ENCODE measurements at places on chromosomes 12 and 14.

DNA sequence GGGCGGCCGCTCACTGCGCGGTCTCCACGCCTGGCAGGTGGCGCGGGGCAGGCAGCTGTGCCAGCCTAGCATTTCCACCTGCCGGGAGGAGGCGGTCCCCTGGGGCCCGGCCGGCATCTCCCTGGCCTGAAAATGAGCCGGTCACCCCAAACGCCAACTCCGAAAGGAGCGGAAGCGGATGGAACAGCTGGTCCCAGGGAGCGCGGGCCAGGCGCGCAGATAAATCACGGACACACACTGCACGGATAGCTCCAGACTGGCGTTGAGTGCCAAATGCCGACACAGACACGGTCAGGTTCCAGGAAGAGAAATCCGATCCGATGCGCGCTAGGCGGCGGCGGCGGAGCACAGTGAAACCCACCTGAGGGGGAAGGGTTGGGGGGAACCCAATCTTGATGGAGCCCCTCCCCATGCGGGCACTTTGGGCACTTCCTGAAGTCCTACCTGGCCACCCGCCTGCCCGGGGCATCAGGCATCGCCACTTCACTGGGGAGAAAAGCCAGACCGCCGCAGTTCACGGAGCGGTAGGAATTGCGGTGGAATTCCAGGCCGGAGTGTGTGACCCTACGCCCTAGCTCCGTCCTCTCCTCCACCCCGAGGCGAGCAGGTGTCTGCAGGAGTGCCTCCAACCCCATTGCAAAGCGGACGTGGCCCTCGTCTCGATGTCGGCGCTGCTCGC is 624 bp upstream of the PLEKHD1 start:
- no peak for DNase-seq

- no peak for DNase-seq
These were observed 1.7 kb downstream of the ZBTB42 start for GRCh38 chr14:104802394-104803184.

GRCh38 chr14:58899317-58899713 is 261.6 kb downstream of the DACT1 start:
- no peak for DNase-seq

GRCh38 chr12:56520506-56520905 is 1.1 kb upstream of the RBMS2 start:
- DNase-seq, result no peak

GRCh38 chr14:94769391-94770250 is at the start of gene GSC:
Gene GSC (minus strand): TSS chr14:94770113. CDS start chr14:94770015, 98 bp downstream.
- peak; percentile 14 for DNase-seq

DNA sequence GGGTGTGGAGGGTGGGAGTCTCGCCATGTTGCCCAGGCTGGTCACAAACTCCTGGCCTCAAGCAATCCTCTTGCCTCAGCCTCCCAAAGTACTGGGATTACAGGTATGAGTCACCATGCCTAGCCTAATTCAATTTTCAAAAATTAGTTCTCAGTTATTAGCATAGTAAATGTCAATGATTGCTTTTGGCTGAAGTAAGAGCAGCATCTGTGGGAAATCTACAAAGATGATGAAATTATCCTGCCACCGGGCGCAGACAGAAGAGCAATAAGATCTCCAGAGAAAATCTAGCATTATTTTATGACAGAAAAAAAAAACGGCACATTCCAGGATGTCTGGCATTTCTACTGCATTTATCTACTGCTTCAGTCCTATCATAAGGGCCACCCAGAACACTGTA is 97.9 kb upstream of the DAAM1 start:
- no peak for DNase-seq

DNA sequence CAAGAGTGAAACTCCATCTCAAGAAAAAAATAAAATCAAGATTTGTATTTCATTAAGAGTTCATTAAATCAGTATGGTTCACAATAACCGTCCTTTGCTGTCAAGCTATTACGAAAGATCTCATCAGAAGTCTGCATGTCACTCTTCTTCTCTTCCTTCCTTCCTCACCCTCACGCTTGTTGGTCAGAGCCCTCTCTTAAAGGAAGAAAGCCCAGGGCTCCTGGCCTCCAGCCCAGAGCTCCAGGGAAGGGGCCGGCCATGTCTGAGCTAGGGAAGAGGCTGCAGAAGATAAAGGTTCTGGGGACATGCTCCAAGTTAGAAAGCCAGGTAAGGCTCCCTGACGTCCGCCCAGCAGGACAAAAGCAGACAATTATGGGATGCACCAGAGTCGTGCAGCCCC is 43.1 kb upstream of the DLK1 start:
- DNase-seq, result no peak

DNA sequence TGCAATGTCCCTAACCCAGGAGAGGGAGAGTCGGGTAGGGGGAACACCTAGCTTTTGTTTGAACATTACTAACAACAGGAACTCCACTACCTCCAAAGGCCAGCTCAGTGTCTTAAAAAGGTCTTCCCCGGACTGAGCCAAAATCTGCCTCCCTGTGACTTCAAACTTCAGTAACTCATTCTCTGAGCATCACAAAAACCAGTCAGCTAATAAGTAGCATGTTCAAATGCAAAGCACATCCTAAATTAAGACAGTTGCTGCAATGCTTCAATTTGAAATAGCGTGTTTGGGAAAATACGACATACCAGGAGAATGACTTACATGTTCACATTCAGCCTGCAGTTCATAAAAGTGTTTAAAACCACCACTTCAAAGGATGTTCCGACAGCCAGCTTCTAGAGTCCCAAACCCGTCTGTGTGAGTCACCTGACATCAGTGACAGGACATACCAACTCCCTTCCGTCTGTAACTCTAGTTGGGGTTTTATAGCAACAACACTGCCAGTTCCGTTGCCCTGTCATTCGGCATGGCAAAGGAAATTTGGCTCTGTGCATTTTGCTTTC is 13.0 kb downstream of the ZFP36L1 start:
- DNase-seq, result no peak

GRCh38 chr14:50055461-50056228 is 60.7 kb downstream of the VCPKMT start:
- no peak for DNase-seq

DNA sequence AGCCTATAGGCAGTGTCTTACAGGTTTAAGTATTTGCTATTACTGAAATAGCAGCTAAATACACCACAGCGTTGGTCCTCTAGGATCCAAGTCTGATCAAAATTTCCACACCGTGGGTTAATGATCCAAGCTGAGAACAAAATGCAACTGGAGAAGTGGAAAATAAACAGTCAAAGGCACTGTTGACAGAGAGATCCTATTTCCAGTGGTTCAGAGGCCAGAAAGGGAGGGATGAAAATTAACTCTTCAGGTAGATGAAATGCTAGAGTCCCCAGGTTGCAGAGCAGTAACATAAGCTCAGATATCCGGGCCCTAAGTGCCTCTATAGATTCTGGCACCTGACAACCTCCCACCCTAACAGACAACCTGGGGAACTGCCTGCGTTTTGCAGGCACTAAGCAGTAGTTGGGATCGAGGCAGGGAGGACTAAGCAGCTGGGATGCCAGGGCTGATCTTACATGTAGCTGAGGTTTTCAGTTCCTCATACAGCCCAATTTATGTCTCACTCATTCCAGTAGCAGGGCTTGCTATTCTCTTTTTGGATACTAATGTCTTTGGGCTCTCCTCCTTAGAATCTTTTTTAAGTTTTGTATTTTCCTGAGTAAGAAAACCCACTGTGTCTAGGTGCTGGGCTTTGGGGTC is 42.7 kb upstream of the CRACR2A start:
- DNase-seq, result peak; percentile 45

GRCh38 chr12:71772735-71773134 is 18.1 kb downstream of the RAB21 start:
- DNase-seq, result no peak

GRCh38 chr12:132094269-132094891 is 49.7 kb downstream of the DDX51 start:
- no peak for DNase-seq

GRCh38 chr14:99164712-99165111 is 107.3 kb downstream of the BCL11B start:
- no peak for DNase-seq

DNA sequence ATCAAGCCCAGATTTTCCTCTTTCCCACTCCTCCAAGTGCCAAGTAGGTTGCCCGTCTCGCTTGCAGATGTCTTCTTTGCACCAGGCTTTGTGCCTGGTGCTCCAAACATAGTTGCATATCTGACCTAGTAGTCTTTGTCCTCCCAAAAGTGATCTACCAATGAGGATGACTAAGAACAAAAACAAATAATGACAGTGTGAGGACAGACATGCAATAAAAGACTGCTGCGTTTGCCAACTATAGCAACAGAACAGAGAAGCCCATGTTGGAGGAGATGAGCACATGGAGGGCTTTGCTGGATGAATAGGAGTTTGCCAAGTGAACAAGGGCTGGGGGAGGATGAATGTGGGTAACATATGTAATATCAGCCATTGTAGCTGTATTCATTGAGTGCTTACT is 15.6 kb downstream of the DTX1 start:
- no peak for DNase-seq

DNA sequence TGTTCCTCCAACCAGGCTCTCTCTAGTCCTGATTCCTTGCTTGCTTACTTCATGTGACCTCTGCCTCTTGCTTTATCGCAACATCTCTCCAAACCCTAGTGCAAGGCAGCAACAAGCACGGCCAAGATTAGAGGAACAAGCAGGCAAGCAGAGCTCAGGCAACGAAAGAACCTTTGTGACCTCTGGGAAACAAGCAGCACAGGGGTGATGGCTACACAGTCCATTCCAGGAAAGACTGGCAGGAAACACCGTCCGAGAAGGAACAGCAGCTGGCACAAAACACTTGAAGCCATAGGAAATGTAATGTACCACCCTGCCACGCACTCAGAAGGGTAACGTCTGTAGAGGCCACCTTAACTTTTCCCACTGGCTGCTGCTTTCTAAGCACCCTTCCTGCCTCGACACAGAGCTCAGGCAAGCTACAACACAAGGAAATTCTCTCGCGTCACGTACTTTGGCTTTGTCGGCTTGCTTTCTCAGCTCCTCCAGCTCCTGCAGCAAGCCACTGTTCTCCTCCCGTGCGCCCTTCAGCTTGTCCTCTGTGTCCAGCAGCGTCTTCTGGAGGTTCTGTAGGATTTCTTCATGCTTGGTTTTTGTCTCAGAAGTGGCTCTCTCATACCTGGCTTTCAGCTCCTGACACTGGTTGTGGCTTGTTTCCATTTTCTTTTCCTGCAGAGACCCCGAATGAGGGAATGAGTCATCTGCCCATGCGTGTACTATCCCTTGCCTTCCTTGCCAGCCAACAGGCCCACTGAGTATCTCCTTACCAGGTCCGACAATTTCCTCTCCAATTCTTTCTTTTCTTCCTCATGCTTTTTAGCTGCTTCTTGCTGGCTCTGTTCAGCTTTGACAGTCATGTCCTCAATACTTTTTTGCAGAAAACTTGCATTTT is 61.4 kb upstream of the VPS33A start:
- no peak for DNase-seq

- no peak for DNase-seq
These were observed 512 bp downstream of the ACTR10 start for GRCh38 chr14:58200480-58200841.

GRCh38 chr12:105335856-105336255 is 5.4 kb downstream of the C12orf75 start:
- no peak for DNase-seq

DNA sequence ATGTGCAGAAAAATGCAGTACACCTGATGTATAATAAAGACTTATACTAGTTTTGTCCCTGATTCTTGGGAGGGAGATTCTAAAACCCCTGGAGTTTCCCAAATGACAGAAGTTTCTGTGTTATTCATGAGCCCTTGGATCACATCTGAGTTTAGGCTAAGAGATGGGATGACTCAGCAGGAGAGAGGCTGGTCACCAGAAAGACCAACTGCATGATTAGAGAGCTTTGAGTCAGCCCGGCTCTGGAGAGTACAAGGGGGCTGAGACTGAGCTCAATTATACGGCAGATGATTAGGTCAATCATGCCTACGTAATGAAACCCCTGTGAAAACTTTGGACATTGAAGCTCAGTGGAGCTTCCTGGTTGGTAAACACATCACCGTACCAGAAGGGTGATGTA is 174.2 kb downstream of the SSPN start:
- DNase-seq, result no peak

- no peak for DNase-seq
These were observed 73.0 kb downstream of the TMEM132D start for GRCh38 chr12:129830796-129831195.

DNA sequence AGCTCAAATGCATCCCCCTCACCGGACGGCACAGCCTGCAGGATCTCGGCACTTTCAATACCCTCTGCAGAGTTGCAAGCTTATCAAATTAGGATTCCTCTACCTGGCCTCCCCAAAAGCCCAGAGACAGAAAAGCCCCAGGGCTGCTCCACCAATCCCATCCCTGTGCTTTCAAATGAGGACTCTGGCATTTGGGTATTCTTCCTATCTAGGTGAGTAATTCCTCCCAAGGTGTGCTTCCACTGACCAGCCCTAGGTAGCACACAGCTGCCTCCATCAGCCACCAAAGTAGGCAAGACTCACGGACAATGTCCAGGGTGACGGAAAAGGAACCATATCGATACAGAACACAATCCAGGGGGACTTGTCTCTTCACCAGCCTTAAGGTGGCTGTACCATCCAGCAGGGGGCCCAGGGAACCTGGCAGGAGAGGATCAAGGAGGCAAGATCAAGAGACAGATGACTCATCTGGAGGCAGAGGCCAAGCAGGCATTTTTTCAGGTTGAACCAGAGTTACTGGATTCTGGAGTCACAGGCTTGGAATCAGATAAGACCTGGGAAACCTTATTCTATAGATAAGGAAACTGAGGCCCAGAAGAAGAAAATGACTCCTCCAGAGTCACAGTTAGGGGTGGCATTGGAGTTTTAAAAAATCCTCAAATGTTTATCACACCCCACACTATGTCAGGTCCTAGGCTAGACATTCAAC is 9.9 kb downstream of the PMEL start:
- DNase-seq, result no peak

DNA sequence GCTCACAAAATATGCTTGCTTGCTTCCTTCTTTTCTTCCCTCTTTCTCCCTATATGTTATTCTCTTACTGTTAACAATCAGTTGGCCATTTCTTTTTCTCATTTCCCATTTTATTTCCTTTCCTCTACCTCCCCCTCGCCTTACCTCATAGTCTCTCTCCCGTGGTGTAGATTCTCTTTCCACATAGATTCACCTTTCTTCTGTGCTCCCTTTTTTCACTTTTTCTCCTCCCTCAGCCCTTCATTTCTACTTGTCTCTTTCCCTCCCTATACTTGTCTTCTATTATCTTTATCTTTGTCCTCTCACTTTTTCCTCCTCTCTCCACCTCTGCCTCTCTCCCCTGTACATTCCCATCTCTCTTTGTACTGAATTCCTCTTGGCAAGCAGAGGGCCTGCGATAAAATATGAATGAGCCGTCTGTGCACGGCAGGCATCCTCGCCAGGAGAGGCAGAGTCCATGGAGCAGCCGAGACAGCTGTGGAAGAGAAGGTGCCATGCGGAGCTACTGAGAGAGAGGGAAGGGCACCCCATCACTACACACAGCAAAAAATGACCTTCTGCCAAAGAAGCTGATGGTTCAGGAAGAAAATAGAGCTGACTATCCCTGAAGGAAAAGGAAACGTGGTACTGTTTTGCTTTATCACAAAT is 12.1 kb downstream of the C14orf93 start:
- DNase-seq, result no peak

Measured in NCI-H774 (cell line).